Epithelial cell of proximal tubule (primary cell): ENCODE measurements at places on chromosomes 3 and 15. TPM values are rescaled to one million over a fixed set of nuclear protein-coding genes. Genes with fewer than 3 reads are reported as not detected.

Gene GPR160
- total RNA-seq: 11.0 and 23.9 TPM in 2 replicates

Gene THPO
- total RNA-seq: not detected in 2 replicates

Gene SMCO1
- not detected in 2 replicates for total RNA-seq

Gene MST1
- total RNA-seq: 4.3 and 5.5 TPM in 2 replicates

Gene CCR2
- not detected in 2 replicates for total RNA-seq

Gene ABHD2
- 32.9 and 45.9 TPM in 2 replicates for total RNA-seq

Gene IMPG2
- under 0.01 TPM in 2 replicates for total RNA-seq

Gene PIGZ
- total RNA-seq: 0.36 and 0.63 TPM in 2 replicates

Gene ASB14
- not detected in 2 replicates for total RNA-seq

Gene LSAMP
- total RNA-seq: 0.87 and 5.1 TPM in 2 replicates

Gene STX19
- not detected in 2 replicates for total RNA-seq

Gene ZNF80
- total RNA-seq: not detected in 2 replicates

Gene TMCO5A
- not detected in 2 replicates for total RNA-seq
